Inflammatory macrophage (primary cell): ENCODE measurements at places on chromosomes 12 and 14.

GRCh38 chr12:132100306-132101065 is 43.6 kb downstream of the DDX51 start:
- DNase-seq, result no peak

DNA sequence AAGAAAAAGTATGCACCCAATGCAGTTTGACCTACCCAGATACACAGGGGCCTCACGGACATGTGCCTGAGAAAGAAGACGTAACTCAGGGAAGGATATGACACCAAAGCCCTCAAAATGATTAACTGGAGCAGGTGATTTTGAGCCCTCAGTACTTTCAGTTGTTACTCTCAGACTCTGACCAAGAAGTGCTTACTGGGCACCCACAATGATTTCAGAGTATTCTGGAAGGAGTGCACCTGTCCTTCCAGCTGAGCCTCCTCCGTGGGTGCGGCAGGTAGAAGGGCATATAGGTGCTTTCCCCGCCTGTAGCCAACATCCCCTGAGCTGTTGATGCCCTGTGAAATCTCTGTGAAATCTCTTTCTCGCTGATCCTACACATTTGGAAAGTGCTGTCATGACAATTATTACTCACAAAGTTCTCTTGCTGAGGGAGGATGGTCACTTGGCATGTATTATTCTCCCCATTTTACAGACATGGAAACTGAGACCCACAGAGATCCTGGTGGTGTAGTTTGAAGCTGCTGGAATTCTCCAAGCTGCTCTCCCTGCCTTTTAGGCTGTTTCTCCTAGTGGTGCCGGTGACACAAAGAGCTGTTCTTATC is 154.3 kb upstream of the CCND2 start:
- no peak for DNase-seq

DNA sequence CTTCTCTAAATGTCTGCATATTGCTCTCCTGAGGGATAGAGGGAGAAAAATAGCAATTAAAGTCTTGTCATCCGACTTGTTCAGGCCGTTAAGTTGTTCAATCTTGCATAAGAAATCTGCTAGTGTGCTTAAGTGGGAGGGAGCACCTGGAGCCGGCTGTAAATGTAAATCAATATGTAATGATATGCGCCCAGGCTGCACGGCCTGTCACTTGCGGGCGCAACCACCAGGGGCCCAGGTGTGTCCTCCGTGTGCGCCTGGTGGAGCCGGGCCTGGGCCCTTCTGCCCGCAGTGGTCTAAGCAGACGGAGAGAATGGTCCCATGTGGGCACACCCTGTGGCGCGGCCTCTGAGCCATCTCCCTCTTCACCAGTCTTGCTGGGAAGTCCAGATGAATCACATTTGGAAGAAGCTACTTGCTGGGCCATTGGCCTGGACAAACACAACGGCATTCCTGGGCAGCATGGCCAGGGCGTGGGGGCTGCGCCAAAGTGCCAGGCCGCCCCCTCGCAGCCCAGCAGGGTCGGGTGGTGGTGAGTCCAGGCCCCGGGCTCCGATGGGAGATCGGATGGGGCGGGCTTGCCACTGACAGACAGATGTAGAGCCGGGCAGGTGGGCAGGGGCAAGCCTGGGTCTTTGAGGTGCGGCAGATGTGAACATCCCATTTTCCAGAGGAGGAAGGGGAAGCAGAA is 193.3 kb upstream of the C14orf180 start:
- DNase-seq, result no peak

GRCh38 chr14:73771848-73772638 is 57.9 kb upstream of the PNMA1 start:
- DNase-seq, result peak; percentile 88

DNA sequence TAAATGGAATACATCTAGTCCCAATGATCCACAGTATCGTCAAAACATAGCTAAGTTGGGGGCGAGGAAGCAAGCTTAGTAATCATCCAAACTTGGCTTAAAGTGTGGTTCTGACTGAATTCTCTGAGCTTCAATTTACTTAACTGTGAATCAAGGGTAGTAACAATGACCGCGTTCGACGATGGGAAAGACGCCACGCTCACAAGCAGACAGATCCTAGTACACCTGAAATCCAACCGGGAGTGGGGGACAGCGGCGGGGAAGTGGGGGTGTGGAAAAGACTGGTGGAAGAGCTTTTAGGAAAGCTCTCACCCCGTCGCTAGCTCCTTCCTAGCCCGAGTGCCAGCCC is 433 bp downstream of the COX16 start:
- no peak for DNase-seq

- DNase-seq, result no peak
Observed at GRCh38 chr12:106139422-106140171, 843 bp upstream of the NUAK1 start.

DNA sequence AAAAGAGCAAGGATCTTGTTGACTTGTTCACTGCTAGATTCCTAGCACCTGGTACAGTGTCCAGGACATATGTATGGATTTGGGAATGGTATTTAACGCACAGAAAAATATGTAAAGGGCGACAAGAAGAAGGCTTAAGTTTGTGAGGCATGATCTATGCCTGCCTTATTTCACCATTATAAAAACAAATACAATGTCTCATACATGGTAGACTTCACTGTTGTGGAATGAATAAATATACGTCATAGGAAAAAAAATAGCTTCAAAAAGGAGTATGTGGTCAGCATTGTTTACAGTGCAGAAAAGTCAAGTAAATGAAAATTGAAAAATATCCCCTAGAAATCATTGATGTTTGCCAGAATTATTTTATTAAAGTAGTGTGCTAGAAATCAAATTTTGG is 30.0 kb downstream of the HCFC2 start:
- no peak for DNase-seq

GRCh38 chr12:90896821-90897220 is 58.2 kb downstream of the CCER1 start:
- DNase-seq, result no peak

GRCh38 chr14:91912035-91912434 is 35.5 kb downstream of the FBLN5 start:
- DNase-seq, result no peak

GRCh38 chr14:36221112-36221511 is 44.6 kb upstream of the PTCSC3 start:
- DNase-seq, result no peak

DNA sequence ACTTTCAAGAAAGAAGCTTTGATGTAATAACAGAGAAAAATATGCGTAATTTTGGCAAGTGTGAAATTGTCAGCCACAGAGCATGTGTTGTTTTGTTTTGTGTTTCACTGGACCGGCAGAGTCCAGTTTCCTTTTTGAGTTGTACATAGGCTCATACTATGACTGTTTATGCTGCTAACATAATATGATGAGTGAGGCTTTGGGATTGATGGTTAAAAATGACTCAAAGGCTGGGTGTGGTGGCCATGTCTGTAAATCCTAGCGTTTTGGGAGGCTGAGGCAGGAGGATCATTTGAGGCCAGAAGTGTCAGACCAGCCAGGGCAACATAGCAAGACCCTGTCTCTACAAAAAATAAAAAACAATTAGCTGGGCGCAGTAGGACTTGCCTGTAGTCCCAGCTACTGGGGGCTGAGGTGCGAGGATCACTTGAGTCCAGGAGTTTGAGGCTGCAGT is 487.9 kb downstream of the PCNX1 start:
- DNase-seq, result no peak

GRCh38 chr14:49585803-49586672 is at the start of gene RPS29:
Gene RPS29, minus strand, starts transcription at chr14:49586380. Its CDS starts 34 bp downstream, at chr14:49586346.
- peak; percentile 100 for DNase-seq

GRCh38 chr14:55430024-55430690 is 10.3 kb downstream of the TBPL2 start:
- DNase-seq, result peak; percentile 45

DNA sequence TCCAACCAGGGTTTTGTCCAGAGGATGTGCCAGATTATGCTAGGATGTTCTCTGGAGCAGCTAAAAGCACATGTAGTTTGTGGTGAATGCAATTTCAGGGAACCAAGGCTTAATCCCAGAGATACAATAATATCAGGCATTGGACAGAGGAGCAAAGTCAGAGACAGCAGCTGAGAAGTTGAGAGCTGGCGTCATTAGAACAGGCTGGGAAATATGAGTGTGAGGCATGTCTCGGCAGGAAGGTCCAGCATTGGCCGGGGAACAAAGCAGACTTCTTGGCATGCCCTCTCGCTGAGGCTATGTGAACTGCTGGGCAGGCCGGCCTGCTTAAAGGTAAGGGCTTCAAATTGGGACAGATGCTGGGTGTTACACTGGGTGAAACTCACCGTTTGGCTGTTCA is 125.4 kb downstream of the CAND1 start:
- no peak for DNase-seq

DNA sequence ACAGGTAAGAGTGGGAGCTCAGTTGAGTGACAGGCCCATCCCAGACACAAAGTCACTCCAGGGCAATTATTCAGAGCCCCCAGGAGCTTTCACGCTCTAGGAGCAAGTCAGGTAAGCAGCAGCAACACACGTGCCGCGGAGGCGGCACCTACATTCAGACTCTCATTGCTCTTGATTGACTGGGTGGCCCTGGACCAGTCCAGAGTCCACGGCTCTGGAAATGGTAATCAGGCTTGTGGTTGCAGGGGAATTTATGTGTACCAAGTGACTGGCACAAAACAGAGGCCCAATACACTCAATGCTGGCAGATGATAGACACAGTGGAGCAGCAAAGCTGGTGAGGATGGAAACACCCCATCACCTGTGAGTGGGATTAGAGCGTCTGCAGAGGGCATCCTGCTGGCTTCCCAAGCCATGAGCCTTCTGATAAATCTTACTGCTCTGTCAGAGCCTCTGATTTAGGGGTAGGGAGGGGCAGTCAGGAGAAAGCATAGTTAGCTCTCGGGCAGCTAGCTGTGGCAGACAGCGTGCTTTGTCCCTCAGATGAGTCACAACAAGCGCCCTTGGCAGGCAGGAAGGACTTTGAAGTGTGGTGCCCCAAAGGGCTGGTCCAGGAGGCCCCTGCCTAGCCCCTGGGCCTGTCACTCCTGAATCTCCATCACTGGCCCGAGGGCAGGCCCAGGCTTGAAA is 344.7 kb downstream of the CACNA1C start:
- no peak for DNase-seq

- peak; percentile 77 for DNase-seq
Observed at GRCh38 chr14:105375635-105376057, 22.7 kb upstream of the TEX22 start.

DNA sequence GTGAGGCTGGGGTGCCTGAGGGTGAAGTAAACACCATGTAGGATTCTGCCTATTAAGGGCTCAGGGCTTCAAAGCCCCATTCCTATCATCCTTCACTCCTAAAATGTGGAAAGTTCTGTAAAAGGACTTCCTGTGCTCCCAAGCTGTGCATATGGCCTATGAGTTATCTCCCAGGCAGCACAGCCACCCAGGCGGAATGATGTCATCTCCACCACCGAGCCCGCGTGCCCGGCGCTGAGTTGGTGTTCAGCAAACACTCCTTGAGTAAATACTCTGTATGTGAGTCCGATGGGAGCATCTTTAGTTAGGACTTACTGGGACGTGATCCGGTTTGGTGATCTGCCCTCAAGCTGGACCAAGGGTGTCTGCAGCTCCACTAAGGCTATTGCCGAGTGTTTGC is 437.3 kb downstream of the MED13L start:
- no peak for DNase-seq
